ENCODE measurements at places on chromosomes 3 and 15. TPM values are rescaled to one million over a fixed set of nuclear protein-coding genes. Genes with fewer than 3 reads are reported as not detected.

The ASB14 gene
- total RNA-seq = not detected

The GOLGA6L25 gene
- not detected for total RNA-seq

The DPPA2 gene
- total RNA-seq = not detected

- DNase-seq = no peak
Measured at GRCh38 chr3:81463781-81464180, 297.7 kb downstream of the GBE1 start.

DNA sequence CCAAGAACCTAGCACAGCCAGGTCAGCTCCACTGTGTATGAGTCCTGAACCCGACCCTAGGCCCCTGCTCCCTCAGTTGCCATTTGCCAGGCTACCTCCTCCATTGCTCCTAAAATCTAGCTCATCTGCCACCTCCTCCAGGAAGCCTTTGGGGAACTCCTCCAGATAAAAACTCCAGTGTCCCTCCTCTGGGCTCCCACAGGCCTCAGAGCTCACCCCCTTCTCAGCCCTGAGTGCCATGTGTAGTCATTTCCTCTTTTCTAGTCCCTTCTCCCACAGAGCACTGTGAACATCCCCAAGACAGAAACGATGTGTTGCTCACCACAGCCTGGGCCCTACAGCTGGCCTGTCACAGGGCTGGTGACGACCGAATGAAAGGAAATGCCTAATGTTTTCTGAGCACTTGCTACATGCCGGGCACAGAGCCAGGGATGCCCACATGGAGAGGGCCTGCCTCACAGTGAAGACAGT lies 61.0 kb downstream of the IQSEC1 start:
- peak; percentile 40 for DNase-seq

DNA sequence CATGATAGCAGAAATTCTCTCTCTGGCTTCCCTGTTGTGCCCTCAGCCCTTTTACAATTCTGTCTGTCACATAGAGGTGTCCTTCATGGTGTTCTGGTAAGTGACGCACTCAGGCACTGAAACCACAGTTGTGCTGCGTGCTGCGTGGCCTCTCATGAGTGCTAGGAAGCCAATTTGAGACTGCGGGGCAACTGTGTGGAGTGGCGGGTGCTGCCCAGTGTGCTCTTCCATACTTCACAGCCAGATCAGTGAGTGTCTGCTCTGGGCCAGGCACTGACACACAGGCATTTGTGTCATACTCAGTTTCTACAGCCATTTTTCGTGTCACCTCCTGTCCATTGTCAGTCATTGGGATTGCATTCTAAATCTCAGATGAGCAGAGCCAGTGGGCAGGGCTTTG lies 133.1 kb upstream of the PLXNA1 start:
- DNase-seq = no peak

DNA sequence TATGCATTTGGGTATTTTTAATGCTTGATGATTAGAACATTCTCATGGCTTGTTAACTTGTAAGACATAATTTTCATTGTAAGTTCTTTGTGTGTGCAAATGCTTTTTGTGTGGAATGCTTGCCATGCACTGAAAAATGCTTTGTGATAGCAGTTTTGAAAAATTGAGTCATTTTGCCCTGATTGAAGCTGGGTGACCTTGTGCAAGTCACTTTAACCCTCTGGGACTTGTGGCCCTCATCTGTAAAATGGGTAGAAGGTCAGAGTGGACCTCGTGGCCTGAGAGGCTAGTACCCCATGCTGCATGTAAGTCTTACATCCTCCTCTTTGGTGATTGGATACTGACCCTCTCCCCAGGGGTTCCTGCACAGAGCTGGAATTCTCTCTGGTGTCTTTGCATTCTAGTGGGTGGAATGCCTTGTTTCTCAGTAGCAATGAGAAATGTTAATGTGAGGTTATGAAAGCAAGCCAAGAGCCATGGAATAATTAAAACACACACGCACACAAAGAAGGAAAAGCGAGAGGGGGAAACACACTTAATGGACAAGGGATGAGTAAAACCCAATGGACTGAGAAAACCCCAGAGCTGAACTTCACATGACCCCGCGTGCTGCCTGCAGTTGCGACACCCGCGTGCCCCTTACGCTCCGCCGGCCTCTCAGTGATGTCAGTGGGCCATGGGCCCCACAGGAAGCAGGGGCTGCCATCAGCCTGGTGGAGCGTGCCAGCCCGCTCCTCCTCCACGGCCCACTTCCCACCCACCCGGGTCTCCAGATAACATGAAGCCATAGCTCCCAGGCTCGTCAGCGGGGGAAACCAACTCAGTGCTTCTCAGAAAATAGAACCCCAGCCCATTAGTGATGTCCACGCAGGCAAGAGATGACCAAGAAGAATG lies 44.0 kb downstream of the SMAD3 start:
- DNase-seq = no peak

DNA sequence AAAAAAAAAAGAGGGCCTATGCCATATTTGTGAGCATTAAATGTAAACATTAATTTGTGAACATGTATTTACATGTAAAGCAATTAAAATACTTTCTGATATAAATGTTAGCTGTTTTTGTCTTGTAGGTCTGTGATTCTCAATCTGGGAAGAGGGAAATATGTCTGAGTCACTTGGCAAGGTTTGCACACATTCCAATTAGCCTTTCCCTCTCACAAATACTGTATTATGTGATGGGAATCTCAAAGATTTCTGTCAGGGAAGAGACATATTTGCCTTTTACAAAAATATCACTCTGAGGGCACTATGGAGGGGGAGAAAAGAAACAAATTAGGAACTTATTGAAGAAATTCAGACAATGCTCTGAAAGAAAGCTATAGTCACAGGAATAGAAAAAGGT lies 483.6 kb downstream of the GBE1 start:
- no peak for DNase-seq

- DNase-seq = no peak
Measured at GRCh38 chr3:189937302-189938127, 183.2 kb downstream of the P3H2 start.

GRCh38 chr3:196778755-196779154 lies 39.1 kb downstream of the PAK2 start:
- no peak for DNase-seq

GRCh38 chr3:174020156-174020555 lies 622.6 kb downstream of the NLGN1 start:
- DNase-seq = no peak

DNA sequence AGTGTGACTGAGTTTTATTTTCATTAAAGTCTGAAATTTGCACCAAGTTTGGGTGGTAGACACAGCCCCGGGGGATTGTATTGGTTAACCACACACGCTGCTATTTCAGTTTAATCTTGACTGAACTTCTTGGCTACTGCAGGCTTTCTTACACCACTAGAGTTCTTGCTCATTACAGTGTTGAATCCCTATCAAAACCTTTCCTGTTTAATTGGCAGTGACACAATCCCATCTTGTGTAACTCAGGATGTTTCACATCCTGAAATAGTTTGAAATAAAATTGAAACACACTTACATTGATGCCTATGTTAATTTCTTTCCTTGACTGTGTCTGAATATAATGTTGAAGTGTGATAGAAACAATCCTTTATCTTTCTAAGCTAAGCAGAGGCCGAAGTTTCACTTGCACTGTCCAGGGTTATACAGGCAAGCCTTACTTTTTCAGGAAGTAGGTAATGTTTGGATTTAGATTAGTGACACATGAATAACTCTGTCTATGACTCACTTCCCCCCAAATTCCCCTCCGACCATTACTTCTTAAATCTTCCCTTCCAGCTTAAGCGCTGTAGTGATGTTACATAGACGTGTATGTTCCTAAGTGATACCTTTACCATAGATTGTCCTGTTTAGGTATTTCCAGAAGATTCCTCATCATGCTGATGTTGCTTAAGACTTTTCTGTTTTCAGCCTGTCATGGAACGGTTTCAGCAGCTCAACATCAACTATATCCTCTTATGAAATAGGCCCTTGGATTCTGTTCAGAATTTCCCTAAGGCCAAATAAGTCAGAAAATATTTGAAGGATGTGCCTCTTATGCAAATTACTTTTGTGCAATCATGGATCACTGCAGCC lies 16.8 kb downstream of the ATG7 start:
- no peak for DNase-seq

GRCh38 chr3:149609595-149609994 lies 48.2 kb downstream of the WWTR1 start:
- no peak for DNase-seq

- DNase-seq = peak; percentile 24
Measured at GRCh38 chr15:89171136-89172072, 50.0 kb downstream of the RLBP1 start.

All from activated CD4-positive, alpha-beta T cell treated with anti-CD3 and anti-CD28 coated beads, Interleukin-2, amount 10 ng/mL, durations not matched to agents 7 days and 5 days (primary cell).